ENCODE measurements at places on chromosomes 1 and 21.

- DNase-seq: no peak
These were observed 203.2 kb downstream of the C1orf94 start for GRCh38 chr1:34379911-34380310.

DNA sequence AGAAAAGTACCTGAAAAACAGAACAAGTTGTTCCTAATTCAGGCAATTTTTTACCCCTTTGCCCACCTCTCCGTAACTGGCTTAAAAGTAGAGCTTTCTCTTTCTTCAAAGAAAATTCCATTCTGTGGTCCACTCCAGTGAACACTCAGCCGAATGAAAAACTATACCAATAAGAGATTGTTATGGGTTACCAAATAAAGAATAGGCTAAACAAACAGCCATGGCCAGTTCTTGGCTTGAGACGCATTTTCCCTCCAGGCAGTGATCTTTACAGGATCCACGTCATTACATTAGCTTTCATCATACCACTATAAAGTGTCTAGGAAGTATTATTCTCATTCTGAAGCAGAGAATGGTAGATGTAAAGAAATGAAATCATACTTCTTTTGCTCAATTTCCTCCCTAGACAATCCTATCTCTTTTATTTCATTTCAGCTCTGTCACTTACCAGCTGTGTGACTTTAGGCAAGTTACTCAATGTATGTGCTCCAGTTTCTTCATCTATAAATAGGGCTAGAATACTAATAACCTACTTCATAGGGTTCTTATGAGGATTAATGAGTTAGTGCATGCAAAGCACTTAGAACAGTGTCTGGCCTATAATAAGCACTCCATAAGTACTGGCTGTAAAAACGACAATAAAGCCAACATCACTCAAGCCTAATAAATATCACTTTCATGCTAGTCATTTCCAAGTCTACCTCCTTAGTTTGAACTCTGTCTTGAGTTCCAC lies 26.5 kb upstream of the TRIM45 start:
- DNase-seq: no peak

DNA sequence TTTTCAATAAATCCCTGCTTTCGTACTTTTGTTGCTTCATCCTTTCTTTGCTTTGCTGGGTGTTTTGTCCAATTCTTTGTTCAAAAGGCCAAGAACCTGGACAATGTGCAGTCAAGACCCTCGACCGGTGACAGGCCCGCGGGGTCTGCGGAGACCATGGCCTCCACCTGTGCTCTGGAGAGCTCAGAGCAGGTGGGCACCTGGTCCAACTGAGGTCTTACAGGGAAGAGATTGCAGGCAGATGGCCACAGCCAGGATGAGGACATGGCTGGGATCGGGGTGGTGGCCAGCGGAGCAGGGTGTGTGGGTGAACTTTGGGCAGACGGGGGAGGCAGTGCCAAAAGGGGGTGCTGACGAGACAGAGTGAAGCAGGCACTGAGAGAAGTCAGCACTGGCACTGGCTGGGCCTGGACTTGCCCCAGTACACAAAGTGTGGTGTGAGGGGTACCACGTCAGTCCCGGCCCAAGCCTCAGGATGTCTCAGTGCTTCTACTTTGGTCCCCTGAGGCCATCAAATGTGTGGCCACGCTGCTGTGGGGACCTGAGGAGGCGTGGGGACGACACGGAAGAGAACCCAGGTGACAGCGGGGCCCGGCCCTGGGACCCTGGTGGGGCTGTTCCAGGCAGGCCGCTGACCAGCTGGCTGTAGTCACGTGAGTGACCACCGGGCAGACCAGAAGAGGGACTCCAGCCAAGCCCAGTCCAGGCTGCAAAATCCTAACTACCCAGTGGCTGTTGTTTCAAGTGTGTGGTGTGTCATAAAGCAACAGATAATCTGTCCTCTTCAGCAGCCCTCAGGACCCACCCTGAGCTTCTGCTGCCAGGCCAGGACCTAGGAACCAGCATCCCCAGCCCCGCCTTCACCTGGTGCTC lies 10.4 kb upstream of the CCDC27 start:
- DNase-seq: no peak

DNA sequence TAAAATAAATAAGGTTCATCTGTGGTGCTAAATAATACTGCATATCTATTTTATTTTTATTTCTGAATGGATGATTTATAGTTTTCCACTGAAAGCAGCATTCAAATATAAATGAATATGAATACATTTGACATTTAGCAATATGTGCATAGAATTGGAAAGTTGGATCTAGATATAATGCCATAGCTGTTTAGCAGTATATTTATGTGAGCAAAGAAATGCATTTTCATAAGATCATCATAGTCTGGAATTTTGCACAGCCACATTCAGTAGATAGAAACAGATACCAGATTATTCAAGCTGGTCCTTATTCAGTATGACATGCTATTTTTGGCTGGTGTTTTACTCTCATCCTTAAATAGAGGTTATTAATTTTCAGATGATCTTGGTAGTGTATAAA lies 46.0 kb downstream of the SNX7 start:
- no peak for DNase-seq

DNA sequence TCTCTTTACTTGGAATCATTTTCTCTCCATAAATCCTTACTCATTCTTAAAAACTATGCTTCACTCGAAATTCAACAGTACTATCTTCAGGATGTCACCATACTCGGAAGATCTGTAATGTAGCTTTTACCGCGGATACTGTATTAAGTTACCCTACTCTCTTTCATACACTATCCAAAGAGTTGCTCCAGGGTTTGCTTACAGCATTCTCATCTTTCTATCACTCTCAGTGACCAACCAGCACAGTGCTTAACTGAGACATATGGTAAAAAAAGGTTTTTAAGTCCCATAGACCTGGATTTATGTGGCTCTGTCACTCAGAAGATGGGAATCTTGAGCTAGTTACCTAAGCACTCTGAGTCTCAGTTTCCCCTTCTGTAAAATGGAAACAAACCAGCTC lies 15.8 kb downstream of the GTF2B start:
- DNase-seq: no peak

GRCh38 chr1:89269277-89269676 lies 3.4 kb downstream of the GBP5 start:
- no peak for DNase-seq

DNA sequence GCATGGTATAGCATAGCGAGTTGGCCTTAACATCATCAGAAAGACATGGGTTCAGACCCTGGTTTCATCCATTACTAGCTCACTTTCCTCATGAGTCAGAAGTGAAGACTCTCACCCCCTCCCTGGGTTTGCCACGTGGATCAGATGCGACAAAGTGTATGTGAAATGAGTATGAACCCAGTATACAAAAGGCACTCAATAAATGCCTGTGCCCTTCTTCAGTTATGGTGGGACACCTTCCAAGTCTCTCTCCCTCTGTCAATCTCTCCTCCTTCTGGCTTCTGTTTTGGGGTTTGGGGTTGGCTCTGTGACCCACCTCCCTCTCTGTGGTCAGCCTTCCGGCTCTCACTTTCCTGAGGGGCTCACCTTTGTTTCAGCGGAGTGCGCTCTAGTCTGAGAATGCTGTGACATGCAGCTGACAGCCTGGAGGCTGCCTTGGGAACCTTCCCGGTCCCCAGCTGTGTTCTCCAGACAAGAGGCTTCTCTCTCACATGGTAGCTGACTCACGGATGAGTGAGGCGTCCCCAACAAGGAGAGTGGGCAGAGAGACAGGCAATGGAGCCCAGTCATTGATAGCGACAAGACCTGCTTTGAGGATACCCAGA lies 155.0 kb upstream of the EDN2 start:
- DNase-seq: no peak

DNA sequence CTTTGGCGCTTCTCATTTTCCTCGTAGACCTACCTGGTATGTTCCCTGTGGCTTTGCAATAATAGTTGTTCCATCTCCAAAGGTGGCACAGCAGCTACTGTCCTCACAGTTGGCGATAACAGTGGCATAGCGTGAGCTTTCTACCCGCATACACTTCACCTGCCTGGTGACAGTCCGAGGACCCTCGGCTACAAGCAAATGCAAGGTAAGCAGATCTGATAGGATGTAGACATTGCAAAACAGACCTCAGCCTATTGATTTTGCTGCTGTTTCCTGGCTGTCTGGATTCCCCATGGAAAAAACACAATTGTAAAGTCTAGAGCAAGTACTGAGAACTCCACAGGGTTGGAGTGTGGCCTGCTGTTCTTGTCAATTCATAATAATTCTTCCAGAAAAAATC lies 78.5 kb downstream of the WDR3 start:
- no peak for DNase-seq

GRCh38 chr1:210689826-210690225 lies 361.1 kb downstream of the HHAT start:
- DNase-seq: no peak

DNA sequence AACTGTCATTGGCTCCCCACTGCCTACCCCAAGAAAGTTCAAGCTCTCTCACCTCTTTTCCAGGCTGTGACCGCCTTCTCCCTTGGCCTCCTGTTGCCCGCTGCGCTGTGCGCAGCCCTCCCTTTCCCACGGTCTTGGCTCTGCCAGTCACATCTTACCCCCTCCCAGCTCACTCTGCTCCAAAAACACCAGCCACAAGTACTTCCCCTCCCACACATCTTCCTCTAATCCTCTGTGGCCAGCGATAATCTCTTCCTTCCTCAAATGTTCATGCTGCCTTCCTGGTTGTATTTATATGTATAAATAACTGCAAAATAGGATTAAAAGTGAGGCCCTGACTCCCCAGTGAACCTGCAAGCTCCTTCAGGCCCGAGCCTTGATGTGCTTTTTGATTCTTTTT lies 81.8 kb downstream of the AJAP1 start:
- DNase-seq: no peak

- no peak for DNase-seq
These were observed 53.4 kb upstream of the EDN2 start for GRCh38 chr1:41537788-41538351.

GRCh38 chr1:10784998-10785727 lies 11.3 kb downstream of the CASZ1 start:
- DNase-seq: no peak

- no peak for DNase-seq
These were observed 32.3 kb downstream of the TMEM63A start for GRCh38 chr1:225849925-225850324.
